Mesenteric fat pad (tissue), 1 donor: ENCODE measurements at places on chromosomes 4 and X. TPM values are rescaled to one million over a fixed set of nuclear protein-coding genes. Genes with fewer than 3 reads are reported as not detected.

- no peak for DNase-seq
Measured at GRCh38 chrX:107968623-107969022, 13.5 kb downstream of the TEX13B start.

- no peak for DNase-seq
Measured at GRCh38 chr4:173910891-173911290, 372.6 kb downstream of the FBXO8 start.

- peak; percentile 75 for DNase-seq
Measured at GRCh38 chrX:40031911-40032310, 65.8 kb downstream of the BCOR start.

DNA sequence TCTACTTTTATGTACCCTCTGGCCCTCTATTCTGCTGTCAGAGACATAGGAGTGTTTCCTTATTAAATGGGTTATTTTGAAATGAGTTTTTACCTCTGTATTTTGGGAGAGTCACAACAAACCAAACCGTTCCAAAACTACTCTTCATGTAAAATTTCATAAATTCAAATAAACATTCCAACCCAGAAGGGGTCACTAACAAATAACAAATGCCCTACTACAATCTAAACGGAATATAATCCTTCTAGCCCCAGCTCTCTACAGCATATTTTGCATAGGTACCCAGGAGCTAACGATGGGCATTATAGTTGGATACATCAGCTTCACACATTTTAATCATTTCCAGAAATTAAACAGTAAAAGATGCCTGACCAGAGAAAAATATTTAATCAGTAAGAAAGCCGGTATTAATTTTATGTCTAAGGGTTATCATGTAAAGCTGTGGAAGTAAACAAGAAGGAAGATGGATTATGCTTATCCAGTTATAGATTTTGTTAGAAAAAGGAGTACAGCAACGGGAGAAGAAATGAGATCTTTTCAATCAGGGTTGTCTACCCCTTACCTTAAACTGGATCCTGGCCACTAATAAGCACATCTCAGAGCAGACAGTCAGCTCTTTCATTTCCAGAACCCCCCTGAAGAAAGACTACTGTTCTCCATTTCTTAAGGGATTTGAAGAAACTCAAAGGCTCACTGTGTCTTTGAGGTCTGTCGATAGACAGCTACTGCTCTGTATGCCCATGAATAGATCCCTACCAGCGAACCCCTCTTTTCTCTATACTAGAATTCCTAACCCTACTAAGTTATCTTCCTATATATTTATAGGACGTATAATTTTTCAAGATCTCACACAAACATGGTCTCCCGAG lies 1.2 kb downstream of the UGDH start:
- no peak for DNase-seq

- DNase-seq = no peak
Measured at GRCh38 chr4:186104890-186105646, 564 bp downstream of the FAM149A start.

DNA sequence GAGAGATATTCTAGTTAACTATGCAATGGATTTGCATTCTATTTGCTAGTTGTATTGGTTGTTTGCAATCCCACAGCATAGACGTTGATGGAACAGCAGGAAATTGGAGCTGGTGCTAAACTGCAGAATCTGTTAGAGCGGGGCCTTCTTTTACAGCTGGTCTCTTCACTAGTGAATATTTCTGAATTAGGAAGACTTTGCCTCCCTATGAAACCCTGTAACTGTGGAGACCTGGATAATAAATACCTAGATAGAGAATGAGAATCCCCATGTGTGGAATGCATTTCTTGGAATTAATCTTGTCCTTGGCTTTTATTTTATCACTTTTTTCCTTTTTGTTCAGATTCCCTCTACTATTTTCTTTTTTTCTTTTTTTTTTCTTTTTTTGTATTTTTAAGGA lies 109.7 kb downstream of the SHROOM3 start:
- no peak for DNase-seq

- no peak for DNase-seq
Measured at GRCh38 chrX:67555578-67556203, 11.9 kb downstream of the AR start.

- DNase-seq = no peak
Measured at GRCh38 chr4:99947608-99948007, 1.2 kb upstream of the DNAJB14 start.

- DNase-seq = no peak
Measured at GRCh38 chrX:100649550-100650356, 5.8 kb downstream of the SRPX2 start.

Gene SH3BGRL
- 87.4 TPM for total RNA-seq

Gene SH3D19
- 162 TPM for total RNA-seq

Gene NRK
- total RNA-seq = 0.96 TPM

Gene DCX
- total RNA-seq = not detected

Gene TRIM2
- total RNA-seq = 17.6 TPM

Gene ADH1A
- 11.8 TPM for total RNA-seq

Gene SLC38A5
- 4.4 TPM for total RNA-seq

Gene ZCCHC12
- total RNA-seq = not detected
